RWPE2 (cell line): ENCODE measurements at places on chromosomes 7 and 10.
A peak's percentile ranks its signal among the peaks of the same experiment; 100 is the strongest.

- DNase-seq, result no peak
These were observed 52.6 kb upstream of the CAPZA2 start for GRCh38 chr7:116809636-116810266.

DNA sequence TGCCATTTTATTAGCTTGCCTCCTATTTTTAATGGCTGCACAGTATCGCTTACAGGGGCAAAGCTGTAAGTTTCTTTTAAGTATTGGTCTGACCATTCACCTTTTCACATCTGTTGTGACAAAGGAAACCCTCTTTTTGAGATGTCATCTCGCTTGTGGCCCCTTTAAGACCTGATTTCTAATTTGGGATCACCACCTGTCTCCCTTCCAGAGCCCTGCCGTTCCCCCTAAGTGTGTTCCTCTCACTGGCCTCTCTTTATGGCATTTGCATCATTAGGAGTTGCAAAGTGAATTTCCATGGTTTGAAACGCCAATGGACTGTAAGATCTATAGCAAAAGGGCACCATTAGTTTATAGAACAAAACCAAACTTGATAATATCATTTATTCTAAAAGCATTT is 1.4 kb downstream of the EPDR1 start:
- DNase-seq, result no peak

DNA sequence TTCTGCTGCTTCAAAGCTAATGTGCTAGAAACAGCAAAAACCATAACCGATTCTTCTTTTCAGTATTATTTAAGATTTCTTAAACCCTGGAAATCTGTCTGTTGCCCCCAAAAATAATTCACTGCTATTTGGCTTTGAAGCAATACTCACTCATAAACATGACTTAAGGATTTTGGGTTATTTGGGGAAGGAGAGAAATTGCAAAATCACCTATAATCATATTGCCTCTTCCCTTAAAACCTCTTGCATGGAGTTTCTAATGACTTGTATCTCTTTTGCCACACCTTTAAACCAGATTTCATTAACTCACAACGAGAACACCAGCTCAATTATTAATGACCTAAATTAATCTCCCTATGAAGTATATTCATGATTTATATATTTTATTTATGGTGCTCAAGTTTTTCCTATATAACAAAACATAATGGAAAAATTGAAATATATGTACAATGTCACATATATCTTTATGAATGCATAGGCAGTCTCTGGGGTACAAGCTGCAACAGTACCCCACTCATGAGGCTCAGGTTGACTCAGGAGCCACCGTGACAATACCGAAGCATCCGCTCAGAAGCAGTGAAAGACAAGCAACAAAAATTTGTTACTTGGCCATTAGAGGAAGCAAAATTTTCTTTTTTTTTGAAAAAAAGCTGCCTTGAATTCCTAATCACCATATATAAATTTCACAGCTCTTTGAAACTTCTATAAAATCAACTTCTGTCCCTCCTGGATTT is 3.0 kb downstream of the NAMPT start:
- no peak for DNase-seq

GRCh38 chr10:117928741-117929140 is 118.0 kb downstream of the RAB11FIP2 start:
- no peak for DNase-seq

DNA sequence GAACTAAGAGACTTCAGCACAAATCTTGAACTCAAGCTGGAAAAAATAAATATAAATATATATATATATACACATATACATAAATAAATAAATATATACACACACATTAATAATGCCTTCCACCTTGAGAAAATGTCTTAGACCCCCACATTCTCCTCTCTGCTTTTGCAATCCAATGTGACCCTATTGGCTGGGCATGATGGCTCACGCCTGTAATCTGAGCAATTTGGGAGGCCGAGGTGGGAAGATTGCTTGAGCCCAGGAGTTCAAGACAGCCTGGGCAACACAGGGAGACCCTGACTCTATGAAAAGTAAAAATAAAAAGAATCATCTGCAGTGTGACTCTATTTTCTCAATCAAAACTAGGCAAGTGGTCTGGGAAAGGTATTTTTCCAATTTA is 424.1 kb upstream of the NFE2L3 start:
- DNase-seq, result no peak

- no peak for DNase-seq
These were observed 66.2 kb upstream of the SDK1 start for GRCh38 chr7:3234851-3235250.

GRCh38 chr10:60955316-60955715 is 11.3 kb upstream of the RHOBTB1 start:
- DNase-seq, result no peak

GRCh38 chr10:14695847-14696480 is 78.7 kb downstream of the FAM107B start:
- no peak for DNase-seq

DNA sequence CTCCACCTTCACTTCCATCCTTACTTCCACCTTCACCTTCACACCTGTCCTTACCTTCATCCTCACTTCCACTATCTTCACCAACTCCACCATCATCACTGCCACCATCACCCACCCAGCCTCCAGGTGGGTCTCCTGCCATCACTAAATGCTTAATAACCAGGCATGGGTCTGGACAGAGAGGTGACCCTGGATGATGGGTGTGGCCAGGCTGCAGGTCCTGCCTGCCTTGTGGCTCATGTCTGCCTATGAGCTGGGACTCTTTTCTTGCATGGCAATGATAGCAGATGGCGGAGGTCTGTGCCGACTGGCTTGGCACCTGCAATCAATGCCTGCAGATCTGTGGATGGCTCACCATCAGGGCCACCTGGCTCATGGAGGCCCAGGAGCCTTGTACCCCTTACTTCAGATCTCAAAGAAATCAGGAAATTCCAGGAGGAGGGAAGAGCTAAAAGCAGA is 60.1 kb upstream of the ELN start:
- no peak for DNase-seq

DNA sequence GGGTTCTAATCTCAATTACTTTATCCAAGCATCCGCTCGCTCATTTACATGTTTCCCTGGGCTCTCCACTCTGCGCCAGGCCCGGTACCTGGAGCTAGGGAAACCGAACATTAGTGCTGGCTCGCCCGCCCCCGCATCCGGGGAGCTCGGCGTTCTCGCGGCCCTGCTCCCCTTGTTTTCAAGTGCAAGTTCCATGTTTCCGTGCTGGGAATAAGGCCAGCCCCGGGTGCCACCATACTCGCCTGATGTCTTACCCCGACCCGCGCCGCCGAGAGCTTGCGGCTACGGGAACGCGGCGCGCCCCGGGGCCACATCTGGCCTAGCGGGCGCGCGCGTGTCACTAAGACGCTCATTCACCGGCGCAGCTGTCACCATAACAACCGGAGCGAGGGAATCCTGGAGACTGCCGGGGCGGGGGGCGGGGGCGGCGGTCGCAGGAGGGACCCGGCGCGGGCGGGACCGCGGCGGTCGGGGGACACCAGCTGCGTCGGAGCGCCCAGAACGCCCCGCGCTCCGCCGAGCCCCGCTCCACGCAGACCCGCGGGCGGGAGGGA is at the start of gene NEURL1:
NEURL1 (plus strand) TSS at position 344 of the 554 bp plus-strand sequence. CDS start 683 bp downstream, outside the sequence.
- DNase-seq, result no peak

GRCh38 chr7:155670521-155670920 is 26.1 kb downstream of the RBM33 start:
- no peak for DNase-seq

GRCh38 chr7:78476851-78477405 is 678.4 kb downstream of the PHTF2 start:
- no peak for DNase-seq

DNA sequence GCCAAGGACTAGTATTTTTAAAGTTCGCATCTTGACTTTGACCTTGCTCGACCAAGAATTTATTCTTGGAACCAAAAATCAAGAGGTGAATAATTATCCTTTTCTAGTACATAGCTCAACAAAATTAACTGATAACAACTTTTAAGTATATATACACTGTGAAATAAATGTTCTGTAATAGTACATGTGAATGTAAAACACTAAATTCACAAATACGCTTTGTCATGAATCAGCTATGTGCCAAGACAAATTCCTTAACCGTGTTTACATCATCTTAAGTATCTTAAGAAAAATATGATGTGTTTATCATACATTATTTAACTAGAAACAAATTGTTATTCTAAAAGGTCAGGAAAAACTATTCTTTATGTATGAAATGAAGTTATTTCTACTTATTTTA is 83.3 kb downstream of the CUL2 start:
- DNase-seq, result no peak

DNA sequence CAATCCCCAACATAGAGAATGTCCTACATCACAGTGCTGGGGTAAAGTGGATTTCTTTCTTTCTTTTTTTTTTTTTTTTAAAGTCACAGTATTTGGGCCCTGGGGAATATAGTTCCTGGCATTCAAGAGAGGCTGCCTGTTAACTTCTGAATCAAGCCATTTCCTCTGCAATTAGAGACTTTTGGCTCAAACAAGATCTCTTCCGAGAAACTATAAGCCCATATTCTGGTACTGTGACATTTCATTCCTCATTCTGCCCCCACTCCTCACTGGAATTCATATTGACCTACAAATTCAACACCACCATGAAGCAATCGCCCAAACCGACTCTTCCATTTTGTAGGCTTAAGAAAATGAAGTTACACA is 187.4 kb downstream of the PHTF2 start:
- DNase-seq, result no peak

DNA sequence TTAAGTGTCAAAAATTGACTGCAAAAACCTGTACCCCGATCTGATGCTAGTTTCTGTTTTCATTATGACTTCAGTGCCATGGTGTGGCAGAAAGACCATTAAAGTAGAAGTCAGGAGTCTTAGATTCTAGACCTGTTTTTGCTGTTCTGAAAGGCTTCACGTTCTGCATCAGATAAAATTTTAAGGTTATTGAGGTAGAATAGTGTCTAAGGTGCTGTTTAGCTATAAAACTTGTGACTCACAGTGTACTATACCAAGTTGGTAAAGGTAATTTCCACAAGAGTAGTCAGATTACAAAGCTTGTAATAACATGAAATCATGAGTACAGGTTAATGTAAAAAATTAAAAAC is 38.6 kb downstream of the ZNRF2 start:
- no peak for DNase-seq

- no peak for DNase-seq
These were observed 94.7 kb downstream of the HDAC9 start for GRCh38 chr7:18590241-18590640.

DNA sequence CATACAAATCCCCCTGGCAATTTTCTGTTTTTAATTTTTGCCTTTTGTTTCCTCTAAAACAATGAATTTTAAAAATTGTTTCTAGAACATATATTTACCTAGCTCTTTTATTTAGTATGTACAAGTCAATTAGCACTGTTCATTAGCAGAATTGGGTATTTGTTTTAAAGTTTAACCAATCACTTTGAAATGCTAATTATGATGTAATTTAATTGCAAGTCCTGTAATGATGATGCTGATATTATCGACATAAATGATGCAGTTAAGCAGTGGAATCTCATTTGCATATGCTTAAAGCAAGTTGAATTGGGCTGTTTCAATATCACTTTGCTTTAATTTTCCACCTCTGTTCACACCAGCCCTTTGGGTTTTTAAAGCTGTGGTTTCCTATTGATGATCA is 2.7 kb downstream of the FOXP2 start:
- DNase-seq, result no peak

- peak; percentile 73 for DNase-seq
These were observed 82.1 kb downstream of the SLC37A3 start for GRCh38 chr7:140316165-140316661.
